ENCODE measurements at places on chromosomes 5 and 9.

- no peak for DNase-seq
These were observed 255.5 kb downstream of the MAN2A1 start for GRCh38 chr5:109945097-109945678.

- no peak for DNase-seq
These were observed 231.1 kb downstream of the MLLT3 start for GRCh38 chr9:20391208-20391607.

DNA sequence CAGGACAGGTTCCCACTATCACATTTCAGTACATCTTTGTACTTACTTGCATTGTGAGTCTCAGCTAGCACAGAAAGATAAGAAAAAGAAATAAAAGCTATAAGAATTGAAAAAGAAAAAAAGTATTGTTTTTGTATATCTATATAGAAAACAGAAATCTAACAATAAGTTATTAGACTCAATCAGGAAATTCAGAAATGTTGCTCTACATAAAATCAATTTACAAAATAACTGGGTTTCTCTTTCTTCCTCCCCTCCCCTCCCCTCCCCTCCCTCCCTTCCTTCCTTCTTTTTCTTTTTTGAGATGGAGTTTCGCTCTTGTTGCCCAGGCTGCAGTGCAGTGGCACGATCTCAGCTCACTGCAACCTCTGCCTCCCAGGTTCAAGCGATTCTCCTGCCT is 7.2 kb upstream of the CACNA1B start:
- no peak for DNase-seq

DNA sequence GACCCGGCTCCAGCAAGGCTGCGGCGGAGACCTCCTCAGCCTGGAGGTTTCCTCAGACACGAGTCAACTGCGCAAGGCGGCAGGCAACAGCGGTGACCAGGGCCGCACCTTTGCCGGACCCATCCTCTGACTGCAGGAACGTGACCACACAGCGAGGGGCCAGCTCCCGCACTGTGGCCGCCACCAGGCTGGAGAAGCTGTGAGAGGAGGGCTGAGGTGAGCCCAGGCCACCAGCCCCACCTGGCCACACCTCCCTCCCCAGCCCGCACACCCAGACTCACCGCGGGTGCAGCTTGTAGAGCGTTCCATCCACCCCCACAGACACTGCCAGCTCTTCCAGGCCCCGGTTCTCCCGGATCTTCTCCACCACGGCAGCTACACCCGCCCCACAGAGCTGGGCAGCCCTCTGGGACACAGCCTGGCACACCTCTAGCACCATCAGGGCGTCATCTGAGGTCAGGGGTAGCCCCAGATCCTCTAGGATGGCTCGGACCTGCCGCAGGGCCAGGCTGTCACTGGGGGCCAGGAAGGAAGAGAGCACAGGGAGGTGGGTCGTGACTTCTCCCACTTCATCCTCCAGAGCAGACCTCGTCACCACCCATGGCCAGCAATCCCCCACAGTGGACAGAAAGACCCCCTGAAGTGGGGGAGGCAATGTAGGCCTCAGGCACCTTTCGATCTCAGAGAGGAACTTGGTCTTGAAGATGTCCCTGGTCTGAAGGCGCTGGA is 18.0 kb downstream of the HK3 start:
- DNase-seq = no peak

DNA sequence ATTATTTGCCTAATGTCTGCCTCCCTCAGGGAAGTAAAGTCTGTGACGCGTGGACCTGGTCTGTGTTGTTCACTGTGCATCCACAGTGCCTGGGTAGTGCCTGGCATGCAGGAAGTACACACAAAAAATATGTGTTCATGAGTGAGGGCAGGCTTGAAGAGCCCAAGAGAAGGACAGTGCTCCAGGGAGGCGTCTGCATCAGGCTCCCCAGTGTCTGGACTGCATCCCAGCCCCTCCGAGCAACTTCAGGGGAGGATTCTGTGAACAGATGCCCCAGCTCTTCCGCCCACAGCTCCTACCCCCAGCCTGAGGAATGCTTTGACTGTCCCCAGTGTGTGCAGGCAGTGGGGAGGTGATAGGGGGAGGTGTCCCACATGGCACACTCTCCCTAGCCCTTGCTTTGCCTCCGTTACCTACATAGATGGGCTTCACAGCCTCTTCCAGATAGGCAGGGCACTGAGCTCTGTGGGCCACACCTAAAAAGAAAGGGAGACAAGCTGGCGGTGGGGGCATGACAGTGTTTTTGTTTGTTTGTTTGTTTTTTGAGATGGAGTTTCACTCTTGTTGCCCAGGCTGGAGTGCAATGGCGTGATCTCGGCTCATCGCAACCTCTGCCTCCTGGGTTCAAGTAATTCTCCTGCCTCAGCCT is 25.4 kb downstream of the IRF1 start:
- DNase-seq = peak; percentile 63

DNA sequence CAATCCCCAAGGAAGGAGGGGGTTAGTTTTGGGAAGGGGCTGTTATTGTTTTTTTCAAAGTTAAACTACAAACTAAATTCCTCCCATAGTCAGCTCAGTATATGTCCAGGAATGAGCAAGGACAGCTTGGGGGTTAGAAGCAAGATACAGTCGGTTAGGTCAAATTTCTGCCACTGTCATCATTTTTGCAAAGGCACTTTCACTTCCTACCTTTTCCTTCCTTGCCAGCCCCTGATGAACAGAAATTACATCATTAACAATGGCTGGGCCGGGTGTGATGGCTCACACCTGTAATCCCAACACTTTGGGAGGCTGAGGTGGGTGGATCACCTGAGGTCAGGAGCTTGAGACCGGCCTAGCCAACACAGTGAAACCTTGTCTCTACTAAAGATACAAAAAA is 51.5 kb upstream of the HRH2 start:
- no peak for DNase-seq

- no peak for DNase-seq
These were observed 350.3 kb upstream of the ACTBL2 start for GRCh38 chr5:57832875-57833274.

DNA sequence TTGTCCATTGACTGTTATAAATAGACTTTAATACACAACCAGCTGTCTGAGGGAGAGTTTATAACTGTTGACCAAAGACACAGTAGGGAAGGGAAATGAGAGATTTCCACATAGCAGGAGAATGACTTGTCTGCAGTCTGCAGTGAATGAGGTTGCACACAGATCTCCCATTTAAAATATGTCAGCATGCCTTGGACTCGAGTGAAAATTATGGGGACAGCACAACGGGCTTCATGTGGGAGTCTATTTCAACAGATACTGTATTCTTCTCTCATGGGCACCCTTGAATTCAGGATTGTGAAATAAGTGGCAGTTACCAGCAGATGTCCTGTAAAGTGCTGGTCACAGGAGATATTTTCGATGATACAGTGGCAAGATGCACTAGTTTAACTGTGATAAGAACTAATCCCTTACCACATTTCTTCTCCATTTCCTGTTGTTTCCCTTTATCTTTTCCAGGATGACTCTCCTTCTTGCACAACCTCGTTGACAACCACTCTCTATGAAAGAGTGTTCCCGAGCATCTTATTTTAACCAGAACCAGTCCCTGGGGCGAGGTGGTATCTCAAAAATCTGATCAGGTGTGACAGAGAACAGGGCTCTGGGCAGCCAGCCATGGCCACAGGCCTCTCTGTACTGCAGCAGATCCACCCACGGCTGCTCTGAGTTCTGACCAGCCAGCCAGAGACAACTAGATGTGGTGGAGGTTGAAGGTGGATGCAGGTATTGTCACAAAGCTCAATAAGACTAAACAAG is 51.5 kb upstream of the MAP3K1 start:
- DNase-seq = no peak

DNA sequence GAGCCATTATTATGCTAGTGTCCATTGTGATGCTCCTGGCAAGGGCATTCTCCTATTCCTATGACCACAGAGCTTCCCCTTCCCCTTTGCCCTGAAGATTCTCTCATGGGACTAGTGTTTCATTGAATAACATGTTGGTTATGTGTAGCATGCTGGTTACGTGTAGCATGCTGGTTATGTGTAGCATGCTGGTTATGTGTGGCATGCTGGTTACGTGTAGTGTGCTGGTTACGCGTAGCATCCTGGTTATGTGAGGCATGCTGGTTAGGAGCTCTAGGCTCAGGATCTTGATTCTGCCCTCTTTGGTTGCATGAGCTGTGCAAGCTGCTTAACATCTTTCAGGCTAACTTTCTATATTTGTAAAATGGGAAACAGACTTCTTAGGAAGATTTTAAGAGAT is 46.5 kb upstream of the GPR151 start:
- no peak for DNase-seq

DNA sequence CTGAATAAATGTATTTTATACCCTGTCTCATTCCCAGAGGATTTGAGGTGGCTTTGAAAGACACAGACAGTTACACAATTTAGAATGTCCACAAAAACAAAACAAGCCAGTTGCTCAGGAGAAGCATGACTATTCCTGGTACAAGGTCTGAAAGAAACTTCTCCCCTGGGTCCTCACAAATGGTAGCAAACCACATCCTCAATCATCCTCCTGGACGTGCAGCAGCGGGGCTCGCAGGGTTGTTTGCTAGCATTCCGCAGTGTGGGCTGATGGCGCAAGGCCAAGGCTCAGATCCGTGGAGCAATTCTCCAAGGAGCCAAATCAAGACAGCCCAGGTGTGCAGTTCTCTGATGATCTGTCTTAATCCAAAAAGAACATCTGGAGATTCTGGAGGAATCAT is 210.3 kb downstream of the ACTL7B start:
- no peak for DNase-seq

- DNase-seq = no peak
These were observed 18.6 kb downstream of the SERINC5 start for GRCh38 chr5:80237243-80237642.

GRCh38 chr5:36602704-36603321 is 3.6 kb upstream of the SLC1A3 start:
- DNase-seq = no peak

GRCh38 chr5:138287246-138287645 is 12.8 kb upstream of the GFRA3 start:
- DNase-seq = no peak

DNA sequence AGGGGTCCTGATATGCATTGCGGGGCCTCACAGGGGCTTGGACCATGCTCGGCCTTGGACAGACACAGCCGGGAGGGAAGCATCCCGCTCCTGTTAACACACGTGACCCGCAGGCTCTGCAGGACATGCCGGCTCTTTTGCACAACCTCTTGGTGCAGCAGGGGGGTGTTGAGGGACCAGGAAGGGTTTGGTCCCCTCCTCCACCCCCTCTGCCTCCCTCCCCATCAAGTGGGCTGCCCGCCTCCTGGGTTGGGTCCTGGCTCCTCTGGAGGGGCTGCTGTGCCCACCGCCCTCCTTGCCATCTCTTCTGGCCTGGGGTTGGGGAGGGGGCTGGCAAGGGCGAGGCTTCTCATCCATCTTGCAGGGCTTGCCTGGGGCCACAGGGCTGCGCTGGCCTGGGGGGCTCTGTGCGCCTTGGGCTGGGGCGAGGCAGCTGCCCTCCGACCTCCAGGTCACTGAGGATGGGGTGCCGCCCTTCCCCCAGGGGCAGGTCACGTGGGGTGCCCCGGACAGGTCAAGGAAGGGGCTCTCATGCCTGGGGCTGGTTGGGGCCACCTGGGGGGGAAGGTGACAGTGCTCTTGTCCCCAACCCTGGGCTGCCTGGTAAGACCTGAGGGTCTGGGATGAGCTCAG is 16.8 kb upstream of the SLC9A3 start:
- no peak for DNase-seq

DNA sequence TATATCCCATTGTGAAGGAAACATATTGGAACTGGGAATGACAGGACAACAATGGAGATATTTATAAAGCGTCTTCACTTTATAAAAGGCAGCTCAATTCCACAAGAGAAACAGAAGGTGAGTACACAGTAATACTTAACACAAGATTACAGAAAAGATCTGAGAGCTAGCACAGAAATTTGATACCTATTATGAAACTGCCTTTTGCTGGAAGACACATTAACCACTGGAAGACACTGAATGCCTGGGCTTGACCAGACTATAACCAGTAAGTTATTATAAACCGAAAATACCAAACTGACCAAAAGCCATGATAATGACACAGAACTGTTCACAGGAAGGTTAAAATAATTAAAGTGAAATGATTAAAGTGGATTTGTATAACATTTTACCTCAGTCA is 195.4 kb downstream of the NR2F1-AS1 start:
- DNase-seq = no peak

DNA sequence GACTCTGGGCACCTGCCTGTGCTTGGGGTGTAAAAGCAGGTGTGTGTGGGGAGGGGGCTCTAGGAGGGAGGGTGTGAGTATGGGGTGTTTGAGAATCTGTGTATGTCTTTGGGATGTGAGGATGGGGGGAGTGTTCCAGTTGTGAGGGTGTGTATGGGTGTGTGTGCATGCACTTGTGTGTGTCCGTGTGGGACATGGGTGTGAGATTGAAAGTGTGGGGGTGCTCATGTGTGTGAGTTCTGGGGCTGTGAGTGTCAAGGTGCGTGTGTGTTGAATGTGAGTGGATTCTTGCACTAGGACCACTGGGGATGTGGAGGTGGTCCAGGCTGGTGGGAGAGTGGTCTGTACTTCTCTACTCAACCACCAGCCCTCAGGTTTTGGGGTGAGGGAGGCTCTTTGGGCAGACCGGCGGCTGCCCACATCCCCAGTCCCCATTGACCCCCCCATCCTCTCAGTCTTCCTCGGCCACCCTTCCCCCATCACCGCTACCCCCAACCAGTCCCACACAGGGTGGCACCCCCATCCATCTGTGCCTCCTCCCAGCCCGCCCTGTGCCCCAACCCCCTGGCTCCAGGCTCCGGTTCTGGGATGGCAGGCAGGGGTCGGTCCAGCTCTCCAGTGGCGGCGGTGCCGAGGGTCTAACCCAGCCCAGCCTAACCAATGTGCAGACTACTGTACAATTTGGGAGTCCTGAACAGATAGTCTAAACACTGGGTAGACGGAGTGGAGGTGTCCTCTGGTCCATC is 31.5 kb downstream of the GOLGA2 start:
- no peak for DNase-seq

All from activated effector memory CD4-positive, alpha-beta T cell treated with anti-CD3 and anti-CD28 coated beads, Interleukin-2, amount 50 U/mL, for 16 hours (primary cell).